ENCODE measurements at places on chromosomes 4 and X.

DNA sequence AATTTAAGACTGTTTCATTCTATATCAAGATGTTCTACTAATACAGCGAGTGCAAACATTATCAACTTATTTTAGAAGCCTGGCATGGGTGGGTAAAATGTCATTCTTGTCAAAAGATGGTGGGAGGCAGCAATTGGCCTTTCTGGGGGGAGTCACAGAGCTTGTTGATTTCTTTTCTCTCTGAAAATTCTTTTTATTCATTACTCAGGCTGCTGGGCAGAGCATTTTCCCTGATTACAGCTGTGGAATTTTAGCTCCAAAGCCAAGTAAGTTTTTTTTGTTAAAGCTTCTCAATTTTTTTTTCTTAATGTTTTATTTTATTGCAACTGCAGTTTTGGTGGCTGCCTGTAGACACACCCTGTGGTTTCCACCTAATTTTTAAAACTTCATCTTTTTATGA, 50.4 kb downstream of the GPC4 start:
- DNase-seq: no peak

DNA sequence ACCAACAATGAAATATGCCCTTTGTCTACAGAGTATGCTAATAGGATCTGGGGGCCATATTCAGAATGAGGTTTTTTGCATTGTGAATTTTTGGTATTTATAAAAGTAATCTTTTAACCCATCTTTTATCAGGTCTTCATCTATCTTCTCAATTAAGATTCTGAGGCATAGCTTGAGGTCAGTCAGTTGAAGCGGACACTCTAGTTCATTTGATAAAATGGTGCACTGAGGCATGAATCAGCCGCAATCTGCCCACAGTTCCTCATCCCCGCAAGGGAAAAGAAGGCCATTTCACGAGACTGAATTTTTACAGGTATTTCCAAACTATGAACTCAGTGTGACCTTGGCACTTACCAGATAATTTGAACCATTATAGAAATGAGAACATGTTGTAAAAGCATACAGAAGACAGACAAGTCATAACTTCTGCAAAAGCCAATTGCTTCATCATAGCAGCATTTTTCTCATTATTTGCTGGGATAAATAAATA, 19.3 kb upstream of the VCX2 start:
- no peak for DNase-seq

DNA sequence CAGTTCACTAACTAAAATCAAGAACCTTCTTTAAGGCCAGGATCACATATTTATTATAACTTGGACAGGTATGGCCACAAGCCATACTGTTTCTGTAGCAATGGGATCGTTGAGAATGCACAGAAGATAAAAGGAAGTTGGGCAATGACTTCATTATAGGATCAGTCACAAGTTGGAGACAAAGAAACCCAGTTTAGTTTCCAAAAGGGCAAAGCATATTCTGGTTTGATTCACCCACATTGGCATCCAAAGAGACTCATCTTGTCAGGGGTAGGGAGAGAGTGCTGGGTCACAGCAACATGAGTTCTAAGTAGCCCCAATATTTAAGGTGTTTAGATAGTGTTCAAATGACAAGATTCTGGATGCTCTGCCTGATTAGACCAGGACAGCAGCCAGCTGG, 317.1 kb upstream of the GALNT7 start:
- DNase-seq: no peak

GRCh38 chr4:26288355-26288909, 32.4 kb upstream of the RBPJ start:
- no peak for DNase-seq

GRCh38 chr4:119728692-119729593, 100.3 kb upstream of the PDE5A start:
- DNase-seq: no peak

- no peak for DNase-seq
Measured at GRCh38 chrX:103586314-103586646, 965 bp downstream of the TCEAL4 start.

DNA sequence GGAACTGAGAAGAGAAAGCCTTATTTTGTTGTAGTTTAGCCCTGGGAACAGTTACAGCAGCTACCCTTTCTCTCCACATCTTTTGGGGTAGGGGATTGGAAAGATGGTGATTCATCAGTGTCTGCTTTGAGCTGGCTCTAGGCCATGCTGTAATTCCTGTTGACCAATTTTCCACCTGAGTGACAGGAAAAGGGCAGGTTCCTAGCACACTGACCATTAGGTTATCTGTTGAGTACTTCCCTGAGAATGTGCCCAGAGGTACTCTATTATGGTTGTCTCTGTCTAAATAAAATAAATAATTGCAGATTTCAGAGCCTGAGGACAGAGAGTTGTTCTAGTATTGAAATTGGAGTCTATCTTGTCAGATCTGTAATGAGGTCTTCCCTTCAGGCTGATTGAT, 109.0 kb downstream of the ENOX2 start:
- no peak for DNase-seq

DNA sequence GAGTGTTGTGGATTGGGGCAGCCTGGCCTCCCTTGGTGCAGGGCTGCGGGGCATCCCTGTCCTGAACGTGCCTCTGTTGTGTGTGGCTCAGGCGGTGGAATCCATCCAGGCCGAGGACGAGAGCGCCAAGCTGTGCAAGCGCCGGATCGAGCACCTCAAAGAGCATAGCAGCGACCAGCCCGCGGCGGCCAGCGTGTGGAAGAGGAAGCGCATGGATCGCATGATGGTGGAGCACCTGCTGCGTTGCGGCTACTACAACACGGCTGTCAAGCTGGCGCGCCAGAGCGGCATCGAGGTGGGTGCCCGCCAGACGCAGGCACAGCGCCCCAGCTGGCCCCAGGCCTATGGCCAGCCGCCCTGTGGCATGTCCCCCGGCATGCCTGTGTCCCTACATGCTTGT, 25.6 kb downstream of the MAEA start:
- DNase-seq: no peak

DNA sequence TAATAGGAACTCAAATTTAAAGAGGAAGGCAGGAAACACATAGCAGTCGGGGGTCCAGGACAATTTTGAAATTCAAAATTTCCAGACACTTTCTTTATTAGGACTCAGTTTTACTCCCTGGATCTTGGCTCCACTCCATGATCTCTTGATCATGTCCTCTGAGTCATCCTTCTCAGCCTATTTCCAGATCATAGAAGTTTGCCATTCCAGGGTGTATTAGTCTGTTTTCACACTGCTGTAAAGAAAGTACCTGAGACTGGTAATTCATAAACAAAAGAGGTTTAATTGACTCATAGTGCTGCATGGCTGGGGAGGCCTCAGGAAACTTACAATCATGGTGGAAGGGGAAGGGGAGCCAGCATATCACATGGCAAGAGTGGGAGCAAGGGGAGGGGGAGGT, 564.7 kb upstream of the ACTRT1 start:
- DNase-seq: no peak

- no peak for DNase-seq
Measured at GRCh38 chrX:115409551-115409950, 120.0 kb downstream of the LUZP4 start.

- no peak for DNase-seq
Measured at GRCh38 chr4:113322736-113323135, 273.3 kb downstream of the ANK2 start.

GRCh38 chr4:48899950-48900349, 6.6 kb downstream of the OCIAD2 start:
- DNase-seq: no peak

GRCh38 chr4:6932918-6933317, 23.3 kb downstream of the TBC1D14 start:
- DNase-seq: no peak

- no peak for DNase-seq
Measured at GRCh38 chr4:106017975-106018374, 122.7 kb downstream of the NPNT start.

DNA sequence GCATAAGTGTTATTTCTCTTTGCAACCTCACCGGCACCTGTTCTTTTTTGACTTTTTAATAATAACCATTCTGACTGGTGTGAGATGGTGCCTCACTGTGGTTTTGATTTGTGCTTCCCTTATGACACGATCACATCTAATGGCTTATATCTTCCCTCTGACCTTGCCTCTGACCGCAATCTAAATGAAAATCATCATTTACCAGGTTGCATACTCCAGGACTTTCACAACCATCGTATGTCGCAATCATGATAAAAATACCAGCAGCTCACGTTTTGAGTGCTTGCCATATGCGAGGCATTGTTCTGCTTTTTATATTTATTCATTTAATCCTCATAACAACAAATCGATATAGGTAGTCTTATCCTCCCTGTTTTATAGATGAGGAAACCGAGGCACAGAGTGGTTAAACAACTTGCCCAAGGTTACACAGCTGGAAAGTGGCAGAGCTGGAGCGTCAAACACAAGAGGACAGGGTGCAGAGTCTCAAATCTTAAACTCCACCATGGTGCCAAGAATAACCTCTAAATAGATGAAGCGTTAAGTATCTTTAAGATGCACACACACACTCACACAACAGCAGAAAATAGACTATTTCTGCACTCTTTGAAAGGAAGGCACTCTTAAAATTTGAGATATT, 102.2 kb downstream of the SEL1L3 start:
- DNase-seq: no peak

- no peak for DNase-seq
Measured at GRCh38 chr4:102554482-102554881, 53.3 kb downstream of the NFKB1 start.

- DNase-seq: no peak
Measured at GRCh38 chr4:165367040-165367439, 11.8 kb upstream of the CPE start.

GRCh38 chr4:94032754-94033153, 174.9 kb upstream of the SMARCAD1 start:
- no peak for DNase-seq

GRCh38 chrX:21926527-21927278, 13.8 kb upstream of the SMS start:
- no peak for DNase-seq

DNA sequence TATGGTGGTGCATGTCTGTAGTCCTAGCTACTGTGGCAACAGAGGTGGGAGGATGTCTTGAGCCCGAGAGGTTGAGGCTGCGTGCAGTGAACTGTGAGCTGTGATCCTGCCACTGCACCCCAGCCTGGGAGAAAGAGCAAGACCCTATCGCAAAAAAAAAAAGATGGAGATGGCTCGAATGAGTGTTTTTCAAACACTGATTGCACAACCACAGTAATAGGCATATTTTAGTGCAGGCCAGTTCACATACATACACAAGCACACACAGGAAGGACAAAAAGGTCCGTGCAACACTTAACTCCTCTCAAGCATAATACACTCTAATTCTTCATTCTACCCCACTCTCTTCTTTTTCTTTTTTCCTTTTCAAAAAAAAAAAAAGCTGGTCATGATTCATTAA, 5.1 kb downstream of the EFHC2 start:
- DNase-seq: no peak

DNA sequence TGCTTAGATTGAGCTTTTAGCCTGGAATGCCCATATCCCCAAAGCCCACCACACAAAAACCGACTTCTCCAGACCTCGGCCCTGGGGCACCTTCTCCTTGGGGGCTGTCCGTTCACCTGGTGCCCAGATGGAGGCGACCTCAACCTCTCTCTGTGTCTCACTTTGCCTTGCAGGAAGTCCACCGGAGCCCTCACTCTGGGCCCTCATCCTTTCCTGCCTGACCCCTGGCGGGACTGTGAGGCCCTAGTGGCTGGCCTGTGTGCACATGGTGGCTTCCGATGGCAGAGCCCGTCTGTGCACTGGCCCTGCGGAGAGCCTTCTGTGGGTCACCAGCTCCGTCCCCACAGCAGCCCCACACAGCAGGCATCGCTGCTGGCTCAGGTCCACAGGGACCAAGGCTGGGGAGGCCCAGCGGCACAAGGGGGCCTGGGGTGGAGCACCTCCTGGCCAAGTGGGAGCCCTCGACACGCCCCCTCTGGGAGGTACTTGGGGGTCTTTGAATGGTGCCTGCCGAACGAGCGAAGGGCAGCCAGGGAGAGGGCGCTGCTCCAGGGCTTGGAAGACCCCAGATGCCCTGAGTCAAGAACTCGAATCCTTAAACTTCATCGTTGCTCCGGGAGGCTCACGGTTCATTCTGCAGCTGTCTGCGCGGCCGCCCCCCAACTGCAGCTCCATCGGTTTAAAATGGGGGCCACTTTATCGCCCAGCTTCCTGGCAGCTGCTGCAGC, 97.2 kb upstream of the ADRA2C start:
- DNase-seq: no peak

GRCh38 chrX:18543738-18544137, 118.3 kb downstream of the CDKL5 start:
- no peak for DNase-seq
